Panc1 (cell line): ENCODE measurements at places on chromosomes 11 and 22. TPM values are rescaled to one million over a fixed set of nuclear protein-coding genes. Genes with fewer than 3 reads are reported as not detected.

- H3K4me1 ChIP-seq = no peaks in the 10 kb centered on the region
- H3K4me3 ChIP-seq = no peak overlapping the region
- DNase-seq = no peak
- H3K27me3 ChIP-seq = no peaks in the 10 kb centered on the region
- H3K27ac ChIP-seq = no peak overlapping the region
Observed at GRCh38 chr11:11426226-11426952, 73.3 kb upstream of the CSNK2A3 start.

DNA sequence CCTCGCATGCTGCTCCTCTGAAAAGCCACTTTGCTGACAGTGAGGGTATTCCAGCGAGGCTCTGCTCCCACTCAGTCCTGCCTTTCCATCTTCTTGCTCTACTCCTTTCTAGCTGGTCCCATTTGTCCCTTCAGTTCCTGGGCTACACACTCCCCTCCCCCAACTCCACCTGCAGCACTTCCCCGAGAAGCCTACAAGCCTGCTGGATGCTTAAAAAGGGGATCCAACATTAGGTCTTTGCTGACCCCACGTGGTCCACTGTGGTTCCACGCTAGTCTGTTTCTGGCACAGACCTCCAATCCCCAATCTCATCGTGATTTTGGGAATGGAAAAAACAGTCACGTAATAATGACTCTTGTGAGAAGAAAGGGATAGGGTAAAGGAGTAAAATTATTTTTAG lies 121.6 kb upstream of the SNX19 start:
- no peak overlapping the region for H3K27ac ChIP-seq
- H3K4me3 ChIP-seq = no peak overlapping the region
- peaks cover 8% of the 10 kb centered on the region for H3K27me3 ChIP-seq
- H3K4me1 ChIP-seq = no peaks in the 10 kb centered on the region

- no peaks in the 10 kb centered on the region for H3K4me1 ChIP-seq
- H3K36me3 ChIP-seq = no peaks in the 10 kb centered on the region
- peaks cover 20% of the 10 kb centered on the region for H3K27me3 ChIP-seq
- H3K27ac ChIP-seq = no peak overlapping the region
- no peak for DNase-seq
Observed at GRCh38 chr11:45500451-45500850, 165.0 kb downstream of the CHST1 start.

GRCh38 chr11:35326266-35326879 lies 93.0 kb downstream of the SLC1A2 start:
- no peaks in the 10 kb centered on the region for H3K27me3 ChIP-seq
- no peak overlapping the region; the same call in 1 of the 2 replicates for H3K27ac ChIP-seq
- no peaks in the 10 kb centered on the region for H3K36me3 ChIP-seq
- no peaks in the 10 kb centered on the region for H3K4me1 ChIP-seq
- DNase-seq = no peak

ARVCF gene
- total RNA-seq = 8.2 TPM

ELFN2 gene
- 2.9 TPM for total RNA-seq

POU2AF2 gene
- not detected for total RNA-seq

YAP1 gene
- total RNA-seq = 158 TPM

GRCh38 chr11:124798991-124799347 lies 1.2 kb downstream of the MSANTD2 start:
- H3K4me3 ChIP-seq = peak overlapping the region; percentile 75
- H3K27me3 ChIP-seq = no peaks in the 10 kb centered on the region
- H3K4me1 ChIP-seq = peaks cover 23% of the 10 kb centered on the region

- no peak overlapping the region for H3K27ac ChIP-seq
- H3K4me1 ChIP-seq = peaks cover 10% of the 10 kb centered on the region; the same call in 1 of the 2 replicates
- H3K4me3 ChIP-seq = no peak overlapping the region
- H3K27me3 ChIP-seq = no peaks in the 10 kb centered on the region
- DNase-seq = no peak
Observed at GRCh38 chr22:36236388-36237319, 2.7 kb downstream of the APOL2 start.

DNA sequence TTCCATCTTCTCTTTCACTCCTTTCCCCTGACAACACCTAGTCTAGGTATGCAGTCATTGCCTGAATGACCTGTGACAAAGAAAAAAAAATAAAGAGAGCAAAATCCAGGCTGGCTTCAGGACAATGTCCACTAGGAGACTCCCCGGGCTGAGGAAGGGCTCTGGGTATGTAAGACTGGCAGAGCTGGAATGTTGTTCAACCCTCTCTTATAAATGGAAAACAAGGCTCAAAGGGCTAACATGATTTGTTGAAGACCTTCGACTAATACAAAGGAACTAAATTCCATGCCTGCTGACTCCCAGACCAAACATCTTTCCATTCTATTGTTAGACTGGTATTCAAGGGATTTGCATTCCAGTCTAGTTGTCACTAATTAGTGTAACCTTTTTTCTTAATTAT lies 122.2 kb downstream of the ARL14EP start:
- no peak overlapping the region for H3K27ac ChIP-seq
- DNase-seq = no peak
- no peaks in the 10 kb centered on the region for H3K4me1 ChIP-seq
- H3K36me3 ChIP-seq = no peaks in the 10 kb centered on the region
- H3K27me3 ChIP-seq = no peaks in the 10 kb centered on the region

GGT1 gene
- 2.6 TPM for total RNA-seq

CCDC116 gene
- total RNA-seq = not detected

- no peak overlapping the region for H3K4me3 ChIP-seq
- no peaks in the 10 kb centered on the region; the same call in 1 of the 2 replicates for H3K36me3 ChIP-seq
- no peak for DNase-seq
- H3K27ac ChIP-seq = no peak overlapping the region
Observed at GRCh38 chr11:67300256-67300755, 3.0 kb upstream of the SSH3 start.

DNA sequence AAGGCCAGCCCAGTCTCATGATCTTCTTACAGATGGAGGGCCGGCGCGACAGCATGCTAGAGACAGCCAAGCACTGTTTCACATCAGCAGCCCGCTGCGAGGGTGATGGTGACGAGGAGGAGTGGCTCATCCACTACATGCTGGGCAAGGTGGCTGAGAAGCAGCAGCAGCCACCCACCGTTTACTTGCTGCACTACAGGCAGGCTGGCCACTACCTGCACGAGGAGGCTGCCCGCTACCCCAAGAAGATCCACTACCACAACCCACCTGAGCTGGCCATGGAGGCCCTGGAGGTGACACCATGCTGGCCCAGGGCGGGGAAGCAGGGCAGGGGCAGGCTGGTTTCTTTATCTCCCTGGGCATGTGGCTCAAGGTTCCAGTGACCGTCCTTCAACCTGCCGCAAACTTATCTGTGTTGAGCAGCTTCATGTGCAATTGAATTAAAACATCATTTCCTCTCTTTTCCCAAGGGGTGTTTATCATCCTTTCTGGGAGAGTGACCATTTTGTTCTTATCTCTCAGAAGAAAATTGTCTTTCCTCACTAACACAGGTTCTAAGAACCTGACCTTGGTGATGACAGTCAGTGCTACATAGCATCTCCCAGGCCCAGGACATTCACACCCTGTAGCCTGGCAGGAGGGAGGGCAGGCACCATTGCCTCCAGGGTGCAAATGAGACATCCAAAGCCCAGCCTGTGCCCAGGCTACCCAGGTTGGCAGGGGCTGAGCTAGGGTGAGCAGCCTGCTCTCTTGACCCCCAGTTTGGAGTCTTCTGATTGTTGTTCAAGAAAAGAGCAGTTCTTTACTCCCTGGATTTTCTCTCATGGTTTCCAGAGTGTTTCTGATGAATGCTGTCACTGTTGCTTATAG lies 80.7 kb downstream of the CABIN1 start:
- H3K36me3 ChIP-seq = no peaks in the 10 kb centered on the region
- no peaks in the 10 kb centered on the region for H3K27me3 ChIP-seq
- no peak overlapping the region for H3K27ac ChIP-seq
- no peaks in the 10 kb centered on the region for H3K4me1 ChIP-seq
- DNase-seq = no peak

TCP11L1 gene
- total RNA-seq = 23.9 TPM

FADS1 gene
- total RNA-seq = 186 TPM

DNA sequence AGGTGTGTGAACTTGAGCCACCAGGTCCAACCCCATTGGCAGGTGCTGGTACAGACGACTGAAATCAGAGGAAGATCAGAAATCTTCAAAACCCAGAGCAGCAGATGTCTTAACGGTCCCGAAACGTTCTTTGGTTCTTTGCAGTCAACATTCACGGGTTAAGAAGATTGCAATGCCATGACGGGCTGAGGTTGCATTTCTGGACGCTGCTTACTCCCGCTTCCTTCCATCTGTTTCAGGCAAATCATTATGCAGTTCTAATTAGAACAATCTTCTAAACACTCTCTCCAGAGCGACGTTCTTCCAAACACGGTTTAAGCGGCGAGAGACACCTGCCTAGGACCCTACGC lies 492 bp upstream of the LUZP2 start:
- peaks cover 4% of the 10 kb centered on the region; the same call in 1 of the 2 replicates for H3K4me1 ChIP-seq
- peak overlapping the region; percentile 47 for H3K4me3 ChIP-seq
- H3K36me3 ChIP-seq = no peaks in the 10 kb centered on the region
- peaks cover 26% of the 10 kb centered on the region for H3K27me3 ChIP-seq
- DNase-seq = no peak

SLC7A4 gene
- not detected for total RNA-seq
